ENCODE measurements at places on chromosomes 3 and 15.

GRCh38 chr15:83207009-83207659 is 489 bp downstream of the HDGFL3 start:
- no peak for DNase-seq

DNA sequence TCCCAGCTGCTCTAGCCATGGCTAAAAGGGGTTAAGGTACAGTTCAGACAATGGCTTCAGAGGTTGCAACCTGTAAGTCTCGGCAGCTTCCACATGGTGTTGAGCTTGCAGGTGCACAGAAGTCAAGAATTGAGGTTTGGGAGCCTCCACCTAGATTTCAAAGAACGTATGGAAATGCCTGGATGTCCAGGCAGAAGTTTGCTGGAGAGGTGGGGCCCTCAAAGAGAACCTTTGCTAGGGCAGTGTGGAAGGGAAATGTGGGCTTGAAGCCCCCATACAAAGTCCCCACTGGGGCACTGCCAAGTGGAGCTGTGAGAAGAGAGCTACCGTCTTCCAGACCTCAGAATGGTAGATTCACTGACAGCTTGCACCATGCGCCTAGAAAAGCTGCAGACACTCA is 73.7 kb downstream of the STT3B start:
- DNase-seq, result no peak

- DNase-seq, result no peak
Observed at GRCh38 chr15:30650012-30650929, 24.3 kb downstream of the ARHGAP11B start.

GRCh38 chr15:77607894-77608261 is 24.8 kb downstream of the LINGO1 start:
- no peak for DNase-seq

DNA sequence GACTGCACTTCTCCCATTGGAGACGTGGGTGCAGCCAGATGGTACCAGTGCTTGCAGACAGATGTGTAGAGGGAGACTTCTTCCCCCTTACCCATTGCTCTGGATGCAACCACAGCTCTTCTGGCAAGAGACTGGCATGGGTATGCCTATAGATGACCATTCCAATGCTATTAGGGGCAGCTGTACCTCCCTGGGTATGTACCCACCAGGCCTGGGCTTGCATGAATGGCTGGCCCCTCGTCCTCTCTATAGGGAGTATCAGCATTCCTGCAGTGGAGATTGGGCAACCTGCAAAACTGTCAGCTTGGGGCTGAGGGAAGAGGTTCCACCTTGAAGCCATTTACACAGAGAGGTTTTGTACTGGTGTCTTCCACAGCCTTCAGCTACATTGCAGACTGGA is 57.6 kb upstream of the FXR1 start:
- DNase-seq, result no peak
